ENCODE measurements at places on chromosomes 12 and 14. TPM values are rescaled to one million over a fixed set of nuclear protein-coding genes. Genes with fewer than 3 reads are reported as not detected.

DNA sequence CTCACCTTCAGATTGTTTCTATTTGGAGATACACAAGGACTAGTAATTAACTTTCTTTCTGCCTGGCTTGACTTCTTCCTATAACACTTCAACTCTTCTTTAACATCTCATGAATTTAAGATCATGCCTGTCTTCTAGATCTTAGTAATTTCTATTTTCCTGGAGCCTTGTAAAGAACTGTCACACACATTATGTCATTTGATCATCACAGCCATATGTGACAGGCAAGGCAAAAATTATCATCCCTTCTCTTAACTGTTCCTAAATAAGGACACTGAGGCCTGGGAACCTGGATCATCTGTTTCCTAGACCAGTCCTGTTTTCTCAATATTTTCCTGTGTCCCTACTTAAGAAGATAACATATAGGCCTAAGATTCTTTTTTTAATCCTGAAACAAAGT is 27.2 kb downstream of the NRDE2 start:
- DNase-seq, result no peak

TXNRD1 gene
- total RNA-seq, result 348 TPM

GRCh38 chr12:95066091-95066855 is 7.1 kb downstream of the NR2C1 start:
- DNase-seq, result no peak

DNA sequence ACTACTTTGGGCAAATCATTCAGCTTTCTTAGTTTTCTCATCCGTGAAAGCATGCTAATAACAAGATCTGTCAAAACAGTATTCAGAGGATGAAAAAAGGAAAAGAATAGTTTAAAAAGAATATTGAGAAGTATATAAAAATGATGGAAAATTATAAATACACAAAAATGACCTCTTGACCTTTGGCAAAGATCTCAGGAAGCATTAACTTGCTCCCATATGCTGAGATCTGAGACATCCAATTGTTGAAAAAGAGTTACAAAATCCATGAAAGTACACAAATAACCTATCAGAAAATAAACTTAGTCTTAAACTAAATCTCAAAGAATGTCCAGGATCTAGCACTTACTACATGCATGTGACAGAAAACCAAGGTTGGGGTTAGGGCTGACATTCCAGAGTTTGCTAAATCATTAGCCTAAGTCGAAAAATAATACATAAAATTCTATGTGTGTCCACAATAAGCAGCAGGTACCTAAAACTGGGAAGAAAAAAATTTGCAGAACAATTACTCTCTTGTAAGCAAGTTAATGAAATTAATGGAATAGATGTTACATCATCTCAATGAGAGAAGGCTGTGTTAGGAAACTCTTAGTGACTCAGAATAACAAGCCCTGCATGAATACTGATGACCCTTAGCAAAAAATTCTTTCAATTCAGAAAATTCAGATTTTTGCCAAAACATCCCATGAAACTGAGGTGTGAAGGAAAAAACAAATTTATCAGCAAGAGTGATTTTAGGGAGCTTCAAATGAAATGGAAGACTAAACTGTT is 3.4 kb downstream of the PAH start:
- DNase-seq, result no peak

- DNase-seq, result no peak
These were observed at the start of gene JAG2 for GRCh38 chr14:105168496-105168978. Gene JAG2 (minus strand): TSS chr14:105168776. CDS start chr14:105168420, 356 bp downstream.

Data from Panc1 (cell line).